ENCODE measurements at places on chromosomes 7 and 10.

DNA sequence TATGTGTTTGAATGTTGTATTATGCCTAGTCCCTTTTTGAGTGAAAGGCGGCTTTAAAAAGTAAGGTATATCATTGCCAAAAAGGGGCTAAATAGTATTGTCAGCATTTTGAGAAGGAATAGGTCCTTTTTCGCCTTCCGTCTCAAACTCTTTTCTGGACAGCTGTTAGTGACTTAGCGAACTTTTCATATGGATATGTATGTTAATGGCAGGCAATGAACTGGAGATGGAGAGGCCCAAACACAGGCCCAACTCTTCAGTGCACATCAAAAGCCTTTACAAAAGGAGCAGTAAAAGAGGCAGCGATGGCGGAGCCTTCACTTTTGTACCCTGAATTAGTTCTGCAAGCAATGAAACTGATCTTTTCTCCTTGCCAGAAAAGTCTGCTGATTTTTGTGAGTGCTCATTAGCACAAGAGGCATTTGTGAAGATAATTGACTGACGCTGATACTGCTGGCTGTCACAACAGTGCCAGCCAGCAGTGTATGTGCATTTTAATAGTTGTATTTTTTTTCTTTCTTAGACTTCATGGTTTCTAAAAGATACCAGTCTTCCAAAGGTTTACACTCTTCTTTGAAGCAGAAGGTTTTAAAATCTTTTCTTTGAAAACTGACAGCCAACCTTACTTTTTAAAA is 243.7 kb upstream of the SP8 start:
- DNase-seq = no peak

GRCh38 chr7:66265566-66265965 is 60.4 kb downstream of the TPST1 start:
- no peak for DNase-seq

DNA sequence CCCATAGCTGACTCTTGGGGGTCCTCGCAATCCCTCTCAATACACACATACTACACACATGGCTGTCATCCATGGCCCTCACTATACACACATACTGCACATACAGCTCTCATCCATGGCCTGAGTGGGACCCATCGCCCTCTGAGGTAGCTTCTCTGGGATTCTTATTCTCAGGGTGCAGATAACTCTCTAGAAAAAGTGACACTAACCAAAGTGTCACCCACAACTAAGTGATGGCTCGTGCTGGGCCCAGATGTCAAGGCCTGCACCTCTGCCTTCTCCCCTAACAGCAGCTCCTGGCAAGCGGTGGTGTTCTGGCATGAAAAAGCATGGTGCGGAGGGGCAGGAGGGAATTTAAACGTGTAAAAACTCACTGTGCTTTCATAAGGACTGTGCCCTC is 62.7 kb upstream of the ZPBP start:
- no peak for DNase-seq

DNA sequence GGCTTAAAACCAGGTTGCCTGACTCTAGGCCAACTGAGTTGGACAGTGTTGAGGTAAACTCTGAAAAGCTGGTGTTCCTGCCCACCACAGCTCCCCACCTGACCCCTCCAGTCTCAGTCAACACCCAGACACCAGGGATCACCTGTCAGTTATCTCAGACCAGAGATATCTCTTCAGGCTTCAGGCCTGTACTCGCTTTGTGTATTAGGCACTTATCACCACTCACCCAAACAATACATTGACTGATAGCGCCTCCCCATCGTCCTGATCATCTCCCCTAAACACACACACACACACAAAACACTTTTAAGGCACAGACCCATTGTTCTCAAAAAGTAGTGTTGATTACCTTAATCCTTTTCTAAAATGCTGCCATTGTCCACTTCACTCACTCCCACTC is 111.5 kb downstream of the PLCE1 start:
- no peak for DNase-seq

DNA sequence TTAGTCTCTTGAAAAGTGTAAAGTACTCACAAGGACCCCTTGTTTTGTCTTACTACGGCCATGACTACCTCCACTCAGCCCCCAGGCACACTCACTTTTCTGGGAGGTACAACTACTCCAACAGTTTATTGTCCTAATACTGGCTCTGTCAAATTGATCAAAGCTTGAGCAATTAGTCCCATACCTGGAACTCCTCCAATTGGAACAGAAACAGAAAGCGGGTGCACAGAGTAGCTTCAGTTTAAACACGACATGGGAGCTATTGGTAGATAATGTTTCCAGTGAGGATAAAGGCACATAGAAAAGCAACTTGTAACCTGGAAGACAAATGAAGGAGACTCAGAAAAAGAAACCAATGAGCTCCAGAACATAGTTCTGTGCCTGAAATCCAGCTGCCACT is 7.7 kb upstream of the GPR37 start:
- no peak for DNase-seq
